NCI-H1417 treated with DMSO at 0.1 percent for 48 hours (cell line): ENCODE measurements at places on chromosomes 1 and 21.

- no peak for DNase-seq
These were observed 227.9 kb downstream of the KCNT2 start for GRCh38 chr1:196380316-196380715.

DNA sequence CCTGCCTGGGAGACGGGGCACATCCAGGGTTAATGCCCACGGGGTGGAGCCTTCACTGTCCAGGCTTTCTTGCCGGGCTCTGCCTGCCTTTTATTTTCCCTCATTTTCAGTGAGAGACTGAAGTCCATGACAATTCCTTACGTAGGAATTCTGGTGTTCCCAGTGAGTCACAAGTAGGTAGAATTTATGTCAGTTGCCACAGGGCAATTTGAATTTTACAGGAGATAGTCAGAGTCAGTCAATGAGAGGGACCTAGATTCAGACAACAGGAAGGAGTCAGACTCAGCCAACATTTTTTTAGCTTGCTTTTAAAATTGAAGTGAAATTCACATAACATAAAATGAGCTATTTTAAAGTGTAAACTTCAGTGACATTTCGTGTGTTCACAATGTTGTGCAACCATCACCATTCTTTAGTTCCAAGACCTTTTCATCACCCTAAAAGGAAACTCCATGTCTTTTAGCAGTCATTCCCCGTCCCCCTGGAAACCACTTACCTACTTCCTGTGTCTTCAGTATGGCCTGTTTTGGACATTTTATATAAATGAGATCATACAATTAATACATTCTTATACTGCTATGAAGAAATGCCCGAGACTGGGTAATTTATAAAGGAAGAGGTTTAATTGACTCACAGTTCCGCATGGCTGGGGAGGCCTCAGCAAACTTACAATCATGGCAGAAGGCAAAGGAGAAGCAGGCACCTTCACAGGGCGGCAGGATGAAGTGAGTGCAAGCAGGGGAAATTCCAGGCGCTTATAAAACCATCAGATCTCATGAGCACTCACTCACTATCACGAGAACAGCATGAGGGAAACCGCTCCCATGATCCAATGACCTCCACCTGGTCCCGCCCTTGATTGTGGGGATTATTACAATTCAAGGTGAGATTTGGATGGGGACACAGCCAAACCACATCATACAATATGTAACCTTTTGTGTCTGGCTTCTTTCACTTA, 14.6 kb downstream of the AJAP1 start:
- no peak for DNase-seq

DNA sequence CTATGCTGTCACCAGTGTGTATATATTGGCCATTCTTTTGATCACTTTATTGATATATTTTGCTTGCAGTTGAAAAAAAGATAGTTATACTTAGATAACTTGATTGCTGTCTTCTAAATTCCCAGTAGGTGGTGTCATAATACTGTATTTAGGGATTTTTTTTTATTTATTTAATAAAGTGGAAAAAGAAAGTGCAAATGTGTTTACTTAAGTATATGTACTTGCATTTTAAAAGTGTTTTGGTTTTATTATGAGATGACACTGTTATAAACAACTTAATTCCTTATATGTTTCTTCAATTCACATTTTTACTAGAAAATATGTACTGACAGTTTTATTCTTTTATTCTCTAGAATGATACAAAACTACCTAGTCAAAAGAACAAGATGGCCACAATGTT, 164.8 kb downstream of the USP25 start:
- no peak for DNase-seq

DNA sequence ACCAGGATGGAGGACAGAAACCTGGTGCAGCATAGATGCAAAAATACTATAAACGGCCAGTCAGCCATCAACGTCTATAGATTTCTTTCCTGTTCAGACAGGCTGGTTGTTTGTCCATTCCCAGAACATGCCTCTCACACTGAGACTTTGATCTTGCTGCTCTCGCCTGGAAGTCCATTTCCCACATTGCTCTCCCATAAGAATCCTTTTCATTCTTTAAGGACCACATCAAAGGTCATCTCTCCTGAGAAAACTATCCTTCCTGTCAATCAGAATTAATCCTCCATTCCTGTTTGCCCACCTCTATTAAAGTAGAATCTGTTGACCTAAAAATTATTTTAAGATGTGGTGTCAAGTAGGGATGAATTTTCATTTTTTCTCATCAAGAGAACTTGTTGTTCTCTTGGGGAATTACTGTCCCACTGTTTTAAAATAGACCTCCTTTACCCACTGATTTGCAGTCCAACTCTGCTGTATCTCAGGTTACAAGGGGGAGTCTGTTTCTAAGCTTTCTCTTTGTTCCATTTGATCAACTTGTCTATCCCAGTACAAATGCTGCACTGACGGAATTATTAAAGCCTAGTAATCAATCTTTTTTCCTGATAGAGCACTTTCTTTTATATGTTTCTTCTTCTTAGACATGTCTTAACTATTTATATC, 172.7 kb downstream of the PATJ start:
- DNase-seq: no peak

DNA sequence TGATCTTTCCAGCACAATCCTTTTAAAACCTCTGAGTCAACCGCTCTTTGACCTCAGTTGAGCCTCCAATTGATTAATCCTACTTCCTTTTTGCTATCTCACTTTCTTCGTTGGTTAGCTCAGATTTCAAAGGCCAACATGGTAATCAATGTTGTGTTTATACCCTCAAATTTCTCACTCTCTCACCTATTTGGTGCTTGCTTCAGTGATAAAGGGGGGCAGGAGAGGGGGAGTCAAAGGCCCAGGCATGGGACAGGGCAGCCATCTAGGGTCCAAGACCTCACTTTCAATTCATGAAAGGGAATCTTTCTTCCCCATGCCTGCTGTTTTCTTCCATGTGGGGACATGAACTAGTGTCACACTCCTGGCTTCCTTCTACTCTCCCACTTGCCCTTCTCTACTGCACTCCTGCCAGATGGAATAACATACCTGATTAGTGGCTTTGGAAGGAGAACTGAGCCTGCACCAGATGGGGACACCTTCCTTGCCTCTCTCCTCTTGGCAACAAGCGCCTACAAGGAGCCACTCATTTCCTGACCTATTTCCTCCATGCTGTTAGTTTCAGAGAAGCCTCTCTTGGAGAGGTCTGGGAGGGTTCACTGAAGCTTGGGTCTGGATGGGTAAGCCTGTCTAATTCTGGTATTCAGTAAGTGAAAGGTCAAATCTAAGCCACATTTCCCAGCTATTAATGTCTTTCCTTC, 73.3 kb upstream of the ARHGAP29 start:
- no peak for DNase-seq

- DNase-seq: no peak
These were observed 65.4 kb downstream of the FAM163A start for GRCh38 chr1:179808503-179808902.

DNA sequence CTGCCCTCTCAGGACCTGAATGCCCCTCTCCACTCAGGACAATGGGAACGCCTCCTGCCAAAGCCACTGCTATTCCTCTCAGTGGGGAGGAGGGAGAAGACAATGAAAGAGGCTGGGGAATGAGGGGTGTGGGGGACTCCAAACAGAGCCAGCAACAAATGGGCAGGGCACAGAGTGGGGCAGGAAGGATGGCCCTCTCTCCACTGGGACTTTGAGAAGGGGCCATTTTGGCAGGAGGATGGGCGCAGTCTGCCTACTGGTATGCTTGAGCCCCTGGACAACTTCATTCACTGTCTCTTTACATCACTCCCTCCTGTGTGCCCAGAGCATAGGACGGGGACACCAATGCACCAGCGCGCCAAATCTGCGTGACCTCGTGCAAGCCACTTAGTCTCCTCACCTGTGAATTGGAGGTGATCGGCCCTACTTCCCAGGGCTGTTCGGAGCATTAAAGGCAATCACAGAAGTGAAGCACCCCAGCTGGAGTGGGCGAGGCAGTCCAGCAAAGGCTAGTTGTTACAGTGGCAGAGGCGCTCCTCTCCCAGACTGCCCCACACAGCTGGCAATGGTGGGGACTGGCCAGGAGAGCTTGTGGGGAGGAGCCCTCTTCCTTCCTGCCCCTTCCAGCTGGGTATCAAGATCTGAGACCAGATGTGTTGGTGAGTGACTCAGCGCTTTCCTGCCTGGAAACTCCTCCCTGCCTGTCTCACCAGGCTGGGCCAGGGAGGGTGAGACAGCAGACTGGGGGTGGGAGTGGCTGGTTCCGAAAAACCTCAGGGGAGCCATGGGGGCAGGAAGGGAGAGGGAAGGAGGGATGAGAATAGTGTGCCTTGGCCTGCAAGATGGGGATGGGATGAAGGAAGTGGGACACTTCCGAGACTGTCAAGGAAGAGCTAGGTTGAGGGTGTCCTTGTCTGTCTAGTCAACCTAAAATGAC, 22.4 kb upstream of the SYNC start:
- DNase-seq: no peak

DNA sequence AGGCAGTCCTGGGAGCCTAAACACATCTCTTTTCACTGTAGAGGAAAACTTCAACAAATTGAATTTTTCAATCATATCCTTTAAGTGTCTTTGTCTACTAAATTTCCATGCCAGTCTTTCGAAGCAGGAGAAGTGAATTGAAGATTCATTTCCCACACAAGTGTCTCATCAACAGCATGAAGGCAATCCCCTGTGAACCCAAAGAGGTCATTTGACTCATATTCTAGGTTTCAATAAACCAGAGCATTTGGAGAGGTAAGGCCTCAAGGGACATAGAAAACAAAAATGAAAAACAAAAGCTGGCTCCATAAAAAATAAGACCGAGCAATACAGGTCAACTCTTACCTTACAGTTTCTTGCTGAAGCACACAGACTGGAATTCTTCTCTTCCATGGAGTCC, 94.1 kb upstream of the ATP1B1 start:
- DNase-seq: no peak

- DNase-seq: no peak
These were observed 107.5 kb upstream of the CLDN14 start for GRCh38 chr21:36587388-36587787.

DNA sequence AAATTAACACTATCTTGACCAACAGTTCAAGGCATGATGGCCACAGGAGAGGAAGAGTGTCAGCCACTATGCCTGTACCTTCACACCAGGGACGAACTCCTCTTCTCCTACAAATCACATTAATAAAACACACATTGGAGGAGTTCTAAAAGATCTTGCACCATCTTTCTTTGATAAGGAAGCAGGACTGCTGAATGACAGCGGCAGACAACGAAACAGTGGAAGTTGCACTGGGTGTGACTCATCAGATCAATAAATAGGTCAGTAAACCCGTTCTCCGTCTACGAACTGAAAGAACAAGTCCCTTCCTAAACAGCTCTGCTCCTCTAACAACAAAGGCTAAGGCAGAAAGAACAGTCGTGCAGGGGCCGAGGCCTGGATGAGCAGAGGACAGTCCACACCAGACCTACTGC, 23.1 kb downstream of the UBE2G2 start:
- DNase-seq: no peak

DNA sequence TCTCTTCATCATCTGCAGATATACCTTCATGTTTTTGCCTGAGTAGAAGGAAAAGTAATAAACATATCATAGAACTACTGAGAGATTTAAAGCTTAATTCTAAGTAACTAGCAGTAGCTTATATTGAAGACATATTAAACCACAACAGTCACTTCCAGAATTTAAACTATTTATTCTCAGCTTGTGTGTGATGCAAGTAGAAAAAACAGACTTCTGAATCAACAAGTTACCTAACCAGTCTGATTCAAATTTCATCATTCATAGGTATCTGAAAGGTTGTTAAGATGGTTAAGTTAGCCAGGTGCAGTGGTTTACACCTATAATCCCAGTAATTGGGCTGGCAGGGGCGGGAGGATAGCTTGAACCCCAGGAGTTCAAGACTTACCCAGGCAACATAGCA, 41.9 kb downstream of the SPAG17 start:
- no peak for DNase-seq

- no peak for DNase-seq
These were observed 71.0 kb downstream of the NENF start for GRCh38 chr1:212503714-212504113.

- no peak for DNase-seq
These were observed 57.3 kb downstream of the SDCCAG8 start for GRCh38 chr1:243312952-243313634.

DNA sequence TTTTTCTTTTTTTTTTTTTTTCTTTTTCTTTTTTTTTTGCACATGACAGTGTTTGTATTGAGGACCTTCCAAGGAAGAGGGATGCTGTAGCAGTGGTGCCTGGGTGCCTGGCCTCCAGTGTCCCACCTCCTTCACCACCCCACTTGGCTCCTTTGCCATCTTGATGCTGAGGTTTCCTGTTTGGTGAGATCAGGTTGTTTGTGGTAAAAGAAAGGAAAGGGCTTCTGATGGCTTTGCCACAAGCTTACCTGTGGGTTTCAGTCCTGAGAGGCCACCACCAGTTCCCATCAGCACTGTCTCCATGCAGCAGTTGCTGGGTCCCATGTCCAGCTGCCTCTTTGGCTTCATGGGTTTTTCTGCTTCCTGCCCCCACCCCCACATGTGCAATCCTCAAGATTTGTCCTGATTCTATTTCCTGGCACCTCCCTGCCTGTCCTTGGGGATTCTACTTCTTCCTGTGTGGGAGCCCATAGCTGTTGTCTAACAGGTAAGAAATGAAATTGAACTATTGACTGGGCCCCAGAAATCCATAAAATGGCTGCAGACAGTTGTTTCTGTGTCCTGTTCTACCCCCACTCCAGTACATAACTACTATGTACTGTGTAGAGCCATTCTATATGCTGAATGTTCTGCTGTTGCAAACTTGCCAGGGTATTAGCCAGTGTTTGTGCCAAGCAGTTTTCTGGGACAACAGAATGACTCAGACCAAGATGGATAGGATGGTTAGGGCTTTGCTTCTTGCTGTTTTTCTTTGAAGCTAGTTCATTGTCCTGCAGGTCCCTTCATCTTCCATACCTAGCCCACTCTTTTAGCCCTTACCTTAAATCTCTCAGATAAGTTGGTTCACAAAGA, 4.2 kb upstream of the CCDC28B start:
- no peak for DNase-seq

DNA sequence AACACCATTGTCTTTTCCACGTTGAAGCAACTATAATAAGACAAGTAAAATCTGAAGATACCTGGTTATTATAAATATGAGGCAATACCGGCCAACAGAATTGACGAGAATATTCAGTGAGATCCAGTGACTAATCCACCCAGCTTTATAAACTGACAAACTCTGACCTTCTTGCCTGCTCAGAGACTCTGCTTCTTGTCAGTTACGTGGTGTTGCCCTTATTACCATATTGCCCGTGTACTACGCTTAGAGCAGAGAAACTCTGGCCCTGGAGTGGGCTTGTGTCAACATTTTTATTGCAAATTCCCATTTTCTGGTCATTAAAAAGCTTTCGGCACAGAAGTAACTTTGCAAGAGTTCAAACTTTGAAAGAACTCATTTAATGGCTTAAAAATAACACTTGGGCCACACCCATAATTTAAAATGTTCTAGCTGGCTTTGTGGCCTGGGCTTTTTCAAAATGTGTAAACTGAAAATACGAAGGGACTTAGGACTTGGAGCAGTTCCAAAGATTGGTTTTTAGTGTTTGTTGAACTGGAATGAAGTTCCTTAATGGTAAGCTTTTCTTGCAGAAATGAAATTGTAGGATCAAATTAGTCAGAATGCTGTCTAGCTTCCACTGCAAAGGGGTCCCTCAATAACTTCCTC, 266.2 kb downstream of the LMO4 start:
- DNase-seq: no peak
